Fibroblast of the conjunctiva (primary cell): ENCODE measurements at places on chromosomes 7 and 10.

- DNase-seq: no peak
Measured at GRCh38 chr7:127873151-127873550, 158.1 kb downstream of the LRRC4 start.

GRCh38 chr10:91247360-91248111 is 27.1 kb downstream of the PCGF5 start:
- DNase-seq: peak; percentile 5

GRCh38 chr7:51778121-51778520 is 461.5 kb upstream of the COBL start:
- no peak for DNase-seq

DNA sequence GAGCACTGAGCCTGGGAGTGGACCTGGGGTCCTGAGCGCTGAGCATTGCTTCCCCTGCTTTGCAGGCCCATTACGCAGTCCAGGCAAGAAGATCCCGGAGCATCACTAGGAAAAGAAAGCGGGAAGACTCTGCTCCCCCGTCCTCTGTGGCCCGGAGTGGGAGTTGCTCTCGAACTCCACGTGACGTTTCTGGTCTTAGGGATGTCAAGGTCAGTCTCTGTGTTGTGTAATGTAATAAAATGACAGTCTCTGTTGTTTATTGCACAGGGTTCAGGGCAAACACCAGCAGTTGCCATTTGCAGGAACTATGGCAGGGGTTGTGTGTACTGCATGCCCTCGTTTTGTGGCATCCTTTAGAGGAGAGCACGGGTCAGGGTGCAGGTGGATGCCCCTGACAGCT is 10.0 kb downstream of the IDI2 start:
- DNase-seq: no peak
